ENCODE measurements at places on chromosomes 13 and 19. TPM values are rescaled to one million over a fixed set of nuclear protein-coding genes. Genes with fewer than 3 reads are reported as not detected.

ZNF888 gene
- 8.1 TPM for total RNA-seq

RTBDN gene
- total RNA-seq: not detected

SIGLEC10 gene
- not detected for total RNA-seq

ZNF491 gene
- 0.64 TPM for total RNA-seq

DEDD2 gene
- 43.8 TPM for total RNA-seq

GRIN3B gene
- total RNA-seq: not detected

SIRT2 gene
- 63.3 TPM for total RNA-seq

HIPK4 gene
- total RNA-seq: 0.02 TPM

- peak; percentile 28 for DNase-seq
These were observed 603 bp downstream of the TM9SF2 start for GRCh38 chr13:99501848-99502301.

DNA sequence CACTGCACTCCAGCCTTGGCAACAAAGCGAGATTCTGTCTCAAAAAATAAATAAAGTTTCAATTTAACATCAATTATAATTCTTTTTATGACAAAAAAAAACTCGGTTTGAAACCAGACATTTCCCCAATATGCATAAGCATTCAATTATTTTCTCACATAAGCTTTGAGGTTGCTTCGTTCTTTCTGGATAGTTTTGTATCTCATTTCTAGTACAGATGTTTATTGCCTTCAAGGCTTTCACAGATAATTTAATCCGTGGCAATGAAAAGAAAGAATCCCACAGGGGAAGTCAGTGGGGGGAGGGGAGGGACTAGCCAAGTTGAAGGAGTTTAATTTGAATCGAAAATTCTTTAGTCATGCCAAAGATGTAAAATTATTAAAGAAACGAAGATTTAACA lies 29.6 kb upstream of the TSC22D1 start:
- DNase-seq: no peak

GRCh38 chr13:110254151-110254679 lies 52.7 kb downstream of the COL4A1 start:
- no peak for DNase-seq

- no peak for DNase-seq
These were observed 485 bp upstream of the ZNF845 start for GRCh38 chr19:53333066-53333462.

GRCh38 chr13:79937311-79937710 lies 403.6 kb downstream of the SPRY2 start:
- DNase-seq: peak; percentile 3

GRCh38 chr13:75365724-75366173 lies 116.2 kb downstream of the TBC1D4 start:
- DNase-seq: peak; percentile 93

GRCh38 chr13:113897161-113897560 lies 33.3 kb upstream of the GAS6 start:
- DNase-seq: peak; percentile 98

- no peak for DNase-seq
These were observed 159.5 kb upstream of the STARD13 start for GRCh38 chr13:33445024-33445423.

DNA sequence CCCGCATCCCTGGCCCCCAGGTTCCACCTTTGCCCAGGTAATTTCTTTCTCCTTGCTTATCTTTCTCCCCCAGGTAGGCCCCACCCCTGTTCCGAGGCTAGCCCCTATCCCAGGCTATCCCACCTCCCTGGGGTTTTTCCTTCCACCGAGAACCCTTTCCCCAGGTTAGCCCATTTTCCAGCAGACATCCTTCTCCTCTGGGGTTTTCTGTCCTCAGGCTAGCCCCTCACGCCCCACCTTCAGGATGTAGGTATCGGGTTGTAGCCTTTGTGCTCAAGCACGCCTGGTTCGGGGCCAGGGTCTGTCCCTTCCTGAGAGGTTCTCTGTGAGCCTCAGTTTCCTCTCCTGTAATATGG lies 837 bp downstream of the FSD1 start:
- no peak for DNase-seq

GRCh38 chr19:34556488-34556887 lies 74.9 kb downstream of the WTIP start:
- DNase-seq: peak; percentile 6

DNA sequence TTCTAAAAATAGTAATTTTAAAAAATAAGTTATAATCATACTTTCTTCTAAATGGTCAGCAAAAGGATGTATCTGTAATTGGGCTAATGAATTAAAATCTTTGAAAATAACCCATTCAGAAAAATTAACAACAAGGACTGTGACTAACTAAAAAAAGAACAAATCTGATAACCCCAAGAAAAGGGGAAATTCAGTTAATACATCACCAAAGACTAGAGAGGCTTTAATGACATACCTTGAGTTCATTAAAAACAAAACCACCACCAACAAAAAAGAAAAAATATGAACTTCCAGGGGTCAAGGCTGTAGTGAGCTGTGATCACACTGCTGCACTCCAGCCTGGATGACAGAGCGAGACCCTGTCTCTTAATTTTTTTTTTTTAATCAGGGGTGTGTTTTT lies 121.8 kb downstream of the TBC1D4 start:
- DNase-seq: no peak

DNA sequence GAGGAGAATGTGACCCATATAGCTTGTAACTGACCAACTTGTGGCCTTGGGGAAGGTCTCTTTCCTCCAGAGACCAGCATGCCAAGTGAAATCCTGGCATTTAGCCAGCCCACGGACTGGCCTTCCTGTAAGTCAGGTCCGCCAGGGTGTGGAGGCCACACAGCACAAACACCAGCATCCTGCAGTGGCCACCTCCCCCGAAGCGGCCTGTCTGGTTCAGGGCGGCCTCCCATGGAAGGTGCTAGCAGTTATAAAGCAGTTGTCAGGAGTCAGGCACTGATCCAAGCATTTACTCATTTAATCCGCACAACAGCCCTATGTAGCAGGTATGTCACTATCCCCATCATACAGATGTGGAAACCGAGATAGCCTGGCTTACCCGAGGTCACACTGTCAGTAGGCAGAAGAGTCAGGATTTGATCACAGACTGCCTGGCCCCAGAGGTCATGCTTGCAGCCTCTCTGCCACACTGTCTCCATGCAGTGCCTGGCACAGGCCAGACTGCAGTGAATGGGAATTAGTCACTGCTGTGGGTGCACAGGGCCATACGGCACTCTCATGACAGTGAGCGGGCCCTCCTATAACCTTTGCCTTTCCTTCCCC lies 36.7 kb downstream of the CAPN12 start:
- DNase-seq: peak; percentile 71

- no peak for DNase-seq
These were observed 33.0 kb downstream of the ZAR1L start for GRCh38 chr13:32282096-32282711.

GRCh38 chr19:40811478-40812341 lies 12.7 kb downstream of the EGLN2 start:
- DNase-seq: no peak

- DNase-seq: peak; percentile 24
These were observed 9.7 kb upstream of the DPRX start for GRCh38 chr19:53621885-53622740.

- DNase-seq: peak; percentile 54
These were observed 61.6 kb downstream of the CEBPG start for GRCh38 chr19:33434886-33435705.

- DNase-seq: no peak
These were observed 1.9 kb downstream of the CCNP start for GRCh38 chr19:40224342-40225150.

GRCh38 chr13:27053902-27054595 lies 117.6 kb downstream of the USP12 start:
- DNase-seq: peak; percentile 95

DNA sequence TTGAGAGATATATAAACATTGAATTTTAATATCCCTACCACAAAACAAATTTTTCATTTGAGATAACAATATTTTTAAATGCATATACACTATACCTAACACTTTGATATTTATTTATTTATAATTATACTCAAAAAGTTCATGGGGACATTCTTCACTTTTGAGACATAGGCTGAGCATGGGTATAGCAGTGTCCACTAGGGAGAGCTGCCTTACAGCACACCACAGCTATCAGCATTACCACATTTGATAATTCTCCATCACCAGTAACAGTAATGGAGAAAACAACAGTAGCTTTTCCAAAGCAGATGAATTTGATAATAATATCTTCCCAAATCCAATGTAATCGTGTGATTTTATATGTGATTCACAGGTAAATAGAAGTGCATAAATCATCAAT lies 626.1 kb downstream of the DACH1 start:
- no peak for DNase-seq

GRCh38 chr13:26060357-26060756 lies 8.5 kb upstream of the SHISA2 start:
- DNase-seq: no peak

- no peak for DNase-seq
These were observed 312.0 kb downstream of the ATP8A2 start for GRCh38 chr13:25683662-25684370.

DNA sequence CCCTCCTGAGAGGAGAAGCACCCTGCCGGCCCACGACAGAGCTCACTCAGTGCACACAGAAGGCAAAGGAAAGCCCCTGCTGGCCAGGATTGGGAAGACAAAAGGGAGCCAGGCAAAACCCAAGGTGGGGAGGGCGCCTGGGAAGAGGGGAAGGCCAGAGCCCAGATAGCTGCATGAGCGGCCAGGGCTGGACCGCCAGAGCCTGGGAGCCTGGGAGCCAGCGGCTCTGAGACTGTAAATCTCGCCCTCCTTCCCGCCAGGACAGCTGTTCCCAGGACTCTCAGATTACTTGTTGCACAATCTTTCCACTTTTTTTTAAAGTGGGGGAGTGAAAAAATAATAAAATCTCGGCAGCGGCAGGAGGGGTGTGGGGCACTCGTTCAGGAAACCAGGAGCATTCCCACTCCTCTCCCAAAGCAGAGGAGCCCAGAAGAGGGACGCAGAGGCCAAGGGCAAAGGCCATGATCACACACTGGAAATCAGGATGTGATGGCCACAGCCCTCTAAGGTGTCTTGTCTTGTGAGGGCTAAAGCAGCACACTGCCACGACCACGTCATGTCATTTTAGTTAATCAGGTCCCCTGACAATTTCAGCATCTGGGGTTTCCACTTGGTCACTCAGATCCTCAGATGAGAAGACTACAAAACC lies 19.6 kb upstream of the EPHX3 start:
- peak; percentile 97 for DNase-seq

GRCh38 chr19:8093740-8094139 lies 41.2 kb downstream of the CCL25 start:
- no peak for DNase-seq

GRCh38 chr13:93243375-93244063 lies 16.9 kb downstream of the GPC6 start:
- DNase-seq: no peak

GRCh38 chr13:38417241-38417640 lies 67.6 kb downstream of the UFM1 start:
- DNase-seq: no peak

DNA sequence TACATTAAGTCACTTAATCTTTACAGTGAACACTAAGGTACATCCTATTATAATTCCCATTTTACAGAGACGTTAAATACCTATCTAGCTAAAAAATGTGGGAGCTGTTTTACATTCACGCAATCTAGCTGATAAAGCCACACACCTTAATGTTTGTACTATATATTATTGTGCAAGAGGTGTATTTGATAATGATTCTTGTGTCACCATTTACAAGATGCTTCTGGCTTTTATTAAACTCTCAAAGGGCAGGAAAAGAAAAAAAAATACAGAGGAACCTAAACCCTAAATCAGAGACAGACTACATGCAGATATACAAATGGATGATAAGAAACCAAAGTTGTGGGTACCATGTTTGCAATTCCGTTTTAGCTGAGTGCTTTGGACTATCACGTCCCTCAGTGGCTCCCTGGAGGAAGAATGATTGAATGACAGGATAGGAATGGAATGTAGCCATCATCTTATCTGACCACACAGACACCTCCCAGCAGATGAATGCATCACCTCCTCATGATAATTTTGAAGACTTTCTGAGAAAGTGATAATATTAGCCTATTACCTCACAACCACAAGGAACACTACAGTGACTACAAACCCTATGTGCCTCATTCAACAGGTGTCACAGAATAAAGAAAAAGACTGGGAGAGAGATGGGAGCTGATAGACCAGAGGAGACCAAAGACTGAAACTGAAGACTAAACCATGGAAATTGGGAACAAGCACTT lies 230.5 kb upstream of the SERP2 start:
- peak; percentile 82 for DNase-seq

GRCh38 chr19:39951686-39952085 lies 17.3 kb upstream of the FCGBP start:
- peak; percentile 27 for DNase-seq
